ENCODE measurements at places on chromosomes 11 and 22. TPM values are rescaled to one million over a fixed set of nuclear protein-coding genes. Genes with fewer than 3 reads are reported as not detected.
A peak's percentile ranks its signal among the peaks of the same experiment; 100 is the strongest.

GRCh38 chr11:77668760-77669159, 31.2 kb upstream of the CLNS1A start:
- peak; percentile 38 for DNase-seq
- peaks cover 52% of the 10 kb centered on the region for H3K36me3 ChIP-seq
- no peak overlapping the region for H3K4me3 ChIP-seq
- no peaks in the 10 kb centered on the region for H3K27me3 ChIP-seq
- peaks cover 30% of the 10 kb centered on the region for H3K4me1 ChIP-seq
- no peak overlapping the region for H3K27ac ChIP-seq

DNA sequence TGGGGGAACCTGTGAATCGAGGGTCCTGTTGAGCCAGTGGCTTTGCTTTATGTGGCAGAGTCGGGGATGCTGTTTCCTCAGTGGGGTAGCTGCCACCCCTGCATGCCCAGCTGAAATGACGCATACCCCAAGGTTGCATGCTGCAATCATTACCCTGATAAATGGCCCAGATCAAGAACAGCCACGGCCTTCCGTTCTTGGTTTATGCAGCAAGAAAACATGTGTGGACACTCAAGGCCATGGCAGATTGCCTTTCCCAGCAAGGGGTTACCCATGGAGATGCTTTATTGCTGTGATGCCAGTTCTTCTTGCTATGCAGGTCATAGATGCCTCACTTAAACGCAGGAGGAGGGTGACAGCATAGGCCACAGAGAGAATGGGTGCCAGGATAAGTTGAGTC, 14.3 kb upstream of the SREBF2 start:
- no peak for DNase-seq
- H3K4me1 ChIP-seq, result no peaks in the 10 kb centered on the region
- H3K27me3 ChIP-seq, result no peaks in the 10 kb centered on the region

GRCh38 chr11:33376331-33377310, 119.4 kb downstream of the HIPK3 start:
- DNase-seq, result peak; percentile 67
- no peaks in the 10 kb centered on the region for H3K36me3 ChIP-seq
- H3K4me3 ChIP-seq, result peak overlapping the region; percentile 82
- no peaks in the 10 kb centered on the region for H3K27me3 ChIP-seq
- peaks cover 34% of the 10 kb centered on the region for H3K4me1 ChIP-seq
- H3K27ac ChIP-seq, result peak overlapping the region; percentile 33

- peaks cover 13% of the 10 kb centered on the region for H3K4me1 ChIP-seq
- no peak overlapping the region for H3K27ac ChIP-seq
- H3K36me3 ChIP-seq, result no peaks in the 10 kb centered on the region
- H3K4me3 ChIP-seq, result no peak overlapping the region
- no peaks in the 10 kb centered on the region for H3K27me3 ChIP-seq
Measured at GRCh38 chr22:27952779-27953178, 33.7 kb upstream of the PITPNB start.

DNA sequence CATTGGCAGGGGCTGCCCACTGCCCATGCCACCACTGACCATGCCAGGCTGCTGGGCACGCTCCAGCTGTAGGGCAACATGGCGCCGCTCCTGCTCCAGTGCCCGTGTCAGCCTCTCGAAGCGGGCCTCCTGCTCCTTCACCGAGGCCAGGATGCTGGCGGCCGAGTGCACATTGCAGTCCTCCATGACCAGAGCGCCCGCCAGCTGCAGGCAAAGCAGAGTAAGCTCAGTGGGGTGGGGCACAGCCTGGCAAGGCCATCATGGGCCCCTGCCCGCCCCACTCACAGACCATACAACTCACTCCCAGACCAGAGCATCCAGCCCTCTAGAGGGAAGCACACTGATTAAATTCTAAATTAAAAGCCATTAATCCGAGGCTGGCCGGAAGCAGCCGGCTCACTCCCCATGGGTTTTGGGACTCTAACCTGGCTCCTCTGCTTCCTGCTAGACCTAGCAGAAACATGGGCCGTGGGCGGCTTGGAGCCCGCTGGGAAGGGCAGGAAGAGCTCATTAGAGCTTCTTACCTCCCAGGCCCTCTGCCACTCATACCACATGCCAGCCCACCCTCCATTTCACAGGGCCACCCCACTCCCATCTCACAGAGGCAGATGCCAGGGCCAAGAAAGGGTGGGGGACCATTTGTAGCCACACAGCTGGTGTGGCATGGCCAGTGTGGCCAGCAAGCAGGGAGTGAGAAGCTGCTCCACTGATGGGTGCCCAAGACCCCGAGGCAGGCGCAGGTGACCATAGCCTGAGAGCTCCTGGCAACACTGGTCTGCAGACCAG, 25.8 kb downstream of the ARVCF start:
- DNase-seq, result no peak
- no peak overlapping the region for H3K4me3 ChIP-seq
- H3K4me1 ChIP-seq, result no peaks in the 10 kb centered on the region

DNA sequence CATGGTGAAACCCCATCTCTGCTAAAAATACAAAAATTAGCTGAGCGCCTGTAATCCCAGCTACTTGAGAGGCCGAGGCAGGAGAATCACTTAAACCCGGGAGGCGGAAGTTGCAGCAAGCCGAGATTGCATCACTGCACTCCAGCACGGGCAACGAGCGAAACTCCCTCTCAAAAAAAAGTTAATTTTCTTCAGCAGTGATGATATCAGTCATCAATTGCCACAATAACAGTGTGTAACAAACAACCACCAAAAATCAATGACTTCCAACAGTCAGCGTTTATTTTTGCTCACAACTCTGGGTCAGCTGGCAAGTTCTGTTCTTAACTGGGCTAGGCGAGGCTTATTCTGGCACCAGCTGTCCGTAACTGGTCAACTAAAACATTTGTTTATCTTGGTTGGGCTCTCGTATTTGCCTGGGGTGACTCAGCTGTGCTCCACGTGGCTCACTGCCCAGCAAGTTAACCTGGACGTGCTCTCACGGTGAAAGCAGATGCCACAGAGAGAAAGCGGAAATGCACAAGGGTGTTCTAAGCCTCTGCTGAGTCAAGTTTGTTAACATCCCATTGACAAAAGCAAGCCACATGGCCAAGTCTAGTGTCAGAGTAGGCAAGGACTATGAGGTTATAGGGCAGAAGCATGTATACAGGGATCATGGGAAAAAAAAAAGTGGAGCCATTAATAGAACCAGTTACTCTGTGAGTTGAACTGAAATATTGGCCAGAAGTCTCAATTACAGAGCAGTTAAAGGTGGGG, 52.1 kb downstream of the LHFPL7 start:
- H3K36me3 ChIP-seq, result no peaks in the 10 kb centered on the region
- H3K27me3 ChIP-seq, result no peaks in the 10 kb centered on the region
- DNase-seq, result peak; percentile 96
- H3K4me1 ChIP-seq, result peaks cover 13% of the 10 kb centered on the region
- H3K4me3 ChIP-seq, result peak overlapping the region; percentile 31

DNA sequence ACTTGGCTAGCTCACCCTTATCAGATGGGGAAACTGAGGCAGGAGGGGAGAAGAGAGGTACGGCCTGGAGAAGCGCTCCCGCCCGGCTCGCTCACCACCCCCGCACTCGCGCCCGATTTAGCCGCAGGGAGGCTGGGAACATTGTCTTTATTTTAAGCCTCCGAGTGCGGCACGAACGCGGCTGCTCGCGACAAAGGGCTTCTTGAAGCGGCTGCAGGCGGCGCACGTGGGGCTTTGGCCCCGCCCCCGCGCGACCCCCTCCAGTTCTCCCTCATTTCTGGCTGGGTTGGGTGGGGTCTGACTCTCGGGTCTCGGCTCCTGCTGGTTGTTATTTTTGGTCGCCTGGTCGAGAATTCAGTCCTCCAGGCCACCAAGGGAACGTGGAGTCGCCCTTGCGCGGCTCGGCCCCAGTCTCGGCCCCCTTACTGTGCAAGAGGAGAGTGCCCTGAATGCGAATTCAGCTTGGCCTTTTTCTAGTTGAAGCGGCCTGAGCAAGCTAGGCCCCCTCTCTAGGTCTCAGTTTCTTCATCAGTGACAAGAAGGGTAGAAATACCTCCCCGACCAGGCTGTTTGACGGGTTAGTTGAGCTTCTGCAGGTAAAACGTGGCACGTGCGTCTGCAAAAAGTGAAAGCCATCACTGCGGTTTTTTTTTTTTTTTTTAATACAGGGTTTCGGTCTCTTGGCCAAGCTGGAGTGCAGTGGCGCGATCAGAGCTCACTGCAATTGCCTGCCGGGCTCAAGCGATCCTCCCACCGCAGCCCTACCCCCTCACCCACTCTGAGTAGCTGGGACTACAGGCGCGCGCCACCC, 2.6 kb upstream of the CHRM1 start:
- no peaks in the 10 kb centered on the region for H3K4me1 ChIP-seq
- peak; percentile 43 for DNase-seq
- H3K27ac ChIP-seq, result no peak overlapping the region
- H3K27me3 ChIP-seq, result peaks cover 10% of the 10 kb centered on the region
- peak overlapping the region; percentile 54 for H3K4me3 ChIP-seq
- H3K36me3 ChIP-seq, result no peaks in the 10 kb centered on the region

The FOLR2 gene
- not detected for total RNA-seq

The CDC42EP2 gene
- 32.6 TPM for total RNA-seq

The ESAM gene
- total RNA-seq, result not detected

All from GM23248 (cell line).